ENCODE measurements at places on chromosomes 2 and 18.
A peak's percentile ranks its signal among the peaks of the same experiment; 100 is the strongest.

DNA sequence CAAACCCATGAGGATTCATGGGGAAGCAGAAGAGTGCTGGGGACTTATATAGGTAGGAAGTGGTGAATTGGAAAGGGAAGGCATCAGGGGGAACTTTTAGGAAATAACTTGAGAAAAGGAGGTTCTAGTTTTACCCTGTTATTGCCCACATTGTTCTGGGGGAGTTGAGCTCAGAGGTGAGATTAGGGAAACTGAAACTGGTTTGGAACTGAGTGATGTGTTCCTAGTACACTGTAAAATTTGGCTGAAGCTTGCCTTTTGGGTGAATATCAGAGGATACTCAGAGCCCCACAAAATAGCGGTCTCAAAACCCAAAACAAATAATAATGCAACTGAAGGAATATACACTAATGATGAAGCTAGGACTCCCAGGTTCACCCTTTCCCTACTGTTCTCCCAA lies 39.6 kb upstream of the APOB start:
- no peak overlapping the region for H3K4me3 ChIP-seq
- no peaks in the 10 kb centered on the region for H3K27me3 ChIP-seq
- no peak for DNase-seq
- no peaks in the 10 kb centered on the region for H3K36me3 ChIP-seq
- no peak overlapping the region for H3K27ac ChIP-seq

- DNase-seq: no peak
- peaks cover 11% of the 10 kb centered on the region for H3K4me1 ChIP-seq
- H3K4me3 ChIP-seq: no peak overlapping the region
- H3K27ac ChIP-seq: no peak overlapping the region
Measured at GRCh38 chr2:130154773-130155765, 10.2 kb upstream of the CCDC74B start.

DNA sequence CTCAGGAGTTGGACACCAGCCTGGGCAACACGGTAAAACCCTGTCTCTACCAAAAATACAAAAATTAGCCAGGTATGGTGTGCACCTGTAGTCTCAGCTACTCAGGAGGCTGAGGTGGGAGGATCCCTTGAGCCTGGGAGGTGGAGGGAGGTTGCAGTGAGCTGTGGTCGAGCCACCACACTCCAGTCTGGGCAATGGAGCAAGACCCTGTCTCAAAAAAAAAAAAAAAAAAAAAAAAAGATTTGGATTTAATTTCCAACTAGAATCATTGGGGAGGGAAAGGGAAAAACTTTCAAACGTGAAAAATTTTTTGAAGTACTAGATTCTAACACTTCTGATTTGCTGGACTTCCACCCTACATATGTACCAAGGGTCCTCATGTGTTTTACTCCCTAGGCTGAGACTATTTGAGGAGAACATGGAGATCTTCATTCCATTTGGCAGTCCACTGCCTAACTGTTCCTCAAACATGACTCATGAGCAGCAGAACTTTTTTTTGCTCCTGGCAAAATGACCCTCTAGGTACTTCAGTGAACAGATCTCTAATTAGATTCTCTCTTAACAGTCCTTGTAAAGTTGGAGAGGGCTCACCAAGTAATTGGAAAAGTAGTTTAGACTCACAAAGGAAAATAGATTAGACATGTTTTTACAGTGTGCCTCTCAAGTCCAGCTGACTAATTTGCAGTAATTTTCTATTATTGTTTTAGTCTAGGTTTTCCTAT lies 267.6 kb downstream of the METTL4 start:
- no peak overlapping the region for H3K27ac ChIP-seq
- no peak overlapping the region for H3K4me3 ChIP-seq
- peaks cover 57% of the 10 kb centered on the region for H3K27me3 ChIP-seq
- H3K36me3 ChIP-seq: no peaks in the 10 kb centered on the region
- no peak for DNase-seq

DNA sequence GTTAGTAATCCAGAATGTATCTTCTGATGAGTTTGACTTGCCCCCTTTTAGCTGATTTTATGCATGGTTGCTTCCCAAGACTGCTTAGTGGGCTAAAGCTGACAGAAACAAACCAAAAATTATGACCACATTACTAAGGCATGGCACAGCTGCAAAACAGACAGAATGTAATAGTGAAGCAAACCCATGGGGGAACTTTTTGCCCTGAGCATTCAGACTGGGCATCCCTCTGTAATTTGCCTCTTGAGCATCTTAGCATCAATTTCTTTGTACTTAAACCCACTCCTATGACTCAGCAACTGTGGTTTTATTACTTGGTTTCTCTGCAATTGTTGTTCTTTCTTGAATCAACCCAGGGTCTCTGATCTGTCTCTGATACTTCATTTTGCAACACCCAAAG lies 487.3 kb upstream of the DCC start:
- no peaks in the 10 kb centered on the region for H3K27me3 ChIP-seq
- no peak for DNase-seq
- H3K4me3 ChIP-seq: no peak overlapping the region
- no peaks in the 10 kb centered on the region for H3K36me3 ChIP-seq
- no peaks in the 10 kb centered on the region for H3K4me1 ChIP-seq

GRCh38 chr18:46843372-46843771 lies 73.9 kb downstream of the PIAS2 start:
- H3K4me3 ChIP-seq: no peak overlapping the region
- peaks cover 13% of the 10 kb centered on the region for H3K36me3 ChIP-seq
- H3K27ac ChIP-seq: no peak overlapping the region
- H3K27me3 ChIP-seq: no peaks in the 10 kb centered on the region
- H3K4me1 ChIP-seq: no peaks in the 10 kb centered on the region

DNA sequence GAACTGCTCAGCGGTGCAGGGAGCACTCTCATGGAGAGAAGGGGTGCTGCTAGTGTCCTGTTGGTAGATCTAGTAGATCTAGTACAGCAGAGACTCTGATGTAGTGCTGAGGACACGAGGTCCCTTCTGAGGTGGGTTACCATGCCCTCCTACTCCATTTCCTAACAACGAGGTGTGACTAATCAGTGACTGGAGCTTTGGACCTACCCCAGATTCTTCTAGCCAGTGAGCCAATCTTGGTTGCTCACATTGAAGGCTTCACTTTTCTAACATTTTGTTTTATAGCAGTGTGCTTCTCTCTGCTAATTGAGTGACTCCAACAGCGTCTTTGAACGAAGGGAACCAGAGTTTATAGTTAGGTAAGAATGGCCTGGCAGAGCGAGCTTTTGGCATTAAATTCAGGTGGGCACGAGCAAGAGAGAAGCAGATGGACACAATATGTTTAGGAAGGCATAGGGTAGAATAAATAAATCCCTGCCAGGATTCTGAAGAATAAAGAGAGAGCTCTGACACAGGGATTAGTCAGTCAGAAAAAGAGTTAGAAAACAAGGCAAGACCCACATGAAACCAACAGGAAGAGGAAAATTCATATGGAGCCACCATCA lies 306.0 kb upstream of the RAB12 start:
- DNase-seq: no peak
- no peak overlapping the region for H3K27ac ChIP-seq
- no peaks in the 10 kb centered on the region for H3K36me3 ChIP-seq
- no peak overlapping the region for H3K4me3 ChIP-seq
- H3K4me1 ChIP-seq: no peaks in the 10 kb centered on the region

GRCh38 chr2:189527041-189527750 lies 53.4 kb downstream of the SLC40A1 start:
- H3K27me3 ChIP-seq: peaks cover 37% of the 10 kb centered on the region
- H3K36me3 ChIP-seq: peaks cover 2% of the 10 kb centered on the region
- no peaks in the 10 kb centered on the region for H3K4me1 ChIP-seq
- H3K4me3 ChIP-seq: no peak overlapping the region

DNA sequence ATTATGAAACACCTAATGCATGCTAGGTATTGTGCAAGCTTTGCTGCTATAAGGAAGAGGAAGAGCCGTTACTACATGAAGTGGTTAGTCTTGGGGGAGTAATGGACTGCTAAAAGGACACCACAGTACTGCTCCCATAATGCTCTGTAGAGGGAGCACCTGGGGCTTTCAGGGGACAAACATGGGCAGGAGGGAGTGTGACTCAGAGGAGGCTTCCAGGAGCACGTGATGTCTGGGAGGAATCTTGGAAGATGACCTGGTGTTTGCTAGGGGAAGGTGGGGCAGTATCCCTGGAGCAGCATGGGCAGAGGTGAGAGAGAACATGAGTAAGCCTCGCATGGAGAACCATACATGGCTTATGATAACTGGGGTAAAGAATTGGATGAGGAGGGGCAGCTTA lies 18.8 kb downstream of the MAPK4 start:
- H3K4me1 ChIP-seq: no peaks in the 10 kb centered on the region
- DNase-seq: no peak
- no peak overlapping the region for H3K27ac ChIP-seq
- H3K36me3 ChIP-seq: no peaks in the 10 kb centered on the region
- peaks cover 26% of the 10 kb centered on the region for H3K27me3 ChIP-seq

GRCh38 chr2:219281588-219281987 lies 2.4 kb downstream of the DNAJB2 start:
- no peak overlapping the region for H3K27ac ChIP-seq
- peak overlapping the region; percentile 4 for H3K4me3 ChIP-seq
- peaks cover 42% of the 10 kb centered on the region for H3K36me3 ChIP-seq
- DNase-seq: no peak
- H3K4me1 ChIP-seq: peaks cover 44% of the 10 kb centered on the region

DNA sequence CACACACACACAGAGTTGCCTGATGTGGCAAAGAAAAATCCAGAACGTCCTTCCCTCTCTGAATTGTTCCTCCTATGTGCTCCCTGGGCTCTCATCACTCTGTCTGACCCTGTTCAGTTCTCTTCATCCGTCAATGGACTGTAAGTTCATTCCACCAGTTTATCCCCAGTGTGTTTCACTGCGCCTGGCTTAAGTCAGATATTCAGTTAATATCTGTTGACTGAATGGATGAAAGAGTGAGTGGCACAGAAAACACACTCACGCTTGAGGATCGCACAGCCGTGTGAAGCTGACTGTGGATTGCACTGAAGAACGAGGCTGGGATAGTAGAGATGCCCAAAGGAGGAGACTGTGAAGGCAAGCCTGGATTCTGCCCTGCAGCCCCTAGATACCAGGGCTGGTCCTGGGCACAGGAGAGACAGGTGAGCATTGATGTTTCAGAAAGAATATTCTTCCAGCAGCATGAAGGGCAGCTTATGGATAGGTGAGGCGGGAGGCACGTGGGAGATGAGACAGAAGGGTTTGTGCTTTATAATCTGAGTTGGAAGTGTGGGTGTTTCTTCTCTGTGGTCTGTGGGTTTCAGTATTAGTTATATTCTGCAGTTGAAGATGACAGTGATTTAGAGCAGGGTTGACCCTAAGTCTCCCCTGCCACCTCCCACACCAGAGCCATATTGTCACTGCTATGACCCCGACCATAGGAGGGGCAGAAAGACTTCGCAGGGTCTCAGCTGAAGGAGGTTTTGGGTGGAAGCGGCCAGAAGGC lies 129.9 kb downstream of the SOCS6 start:
- H3K36me3 ChIP-seq: no peaks in the 10 kb centered on the region
- DNase-seq: no peak
- H3K27ac ChIP-seq: no peak overlapping the region
- no peak overlapping the region for H3K4me3 ChIP-seq
- H3K4me1 ChIP-seq: no peaks in the 10 kb centered on the region

DNA sequence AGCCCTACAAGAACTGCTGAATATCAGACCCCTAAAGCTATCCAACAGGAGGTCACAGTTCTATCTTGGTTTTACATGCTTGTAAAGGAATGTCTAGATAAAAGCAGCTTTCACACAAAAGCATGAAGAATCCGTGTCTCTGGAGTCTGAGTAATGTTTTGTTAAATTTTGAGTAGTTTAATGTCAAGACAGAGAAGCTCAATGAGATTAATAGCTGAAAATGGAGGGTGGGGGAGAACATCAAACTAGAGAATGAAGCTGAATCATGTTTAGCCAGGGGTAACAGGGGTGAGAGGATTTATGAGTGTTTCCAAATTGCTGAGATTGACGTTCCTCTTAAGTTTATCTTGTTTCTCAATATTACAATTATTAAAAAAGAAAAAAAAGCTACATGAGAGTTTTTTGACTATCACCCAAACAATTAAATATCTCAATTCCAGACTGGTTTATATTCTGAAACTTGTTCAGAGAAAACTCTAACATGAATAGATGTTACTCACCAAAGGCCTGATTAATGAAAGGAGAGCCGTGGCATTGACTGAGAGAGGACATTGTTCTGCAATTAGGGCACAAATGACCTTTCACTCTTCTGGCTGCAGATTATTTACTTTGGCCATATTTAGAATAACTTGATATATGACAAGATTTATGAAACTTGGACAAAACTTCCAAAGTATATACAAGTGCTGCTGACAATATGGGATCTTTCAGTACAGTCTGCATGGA lies 266.4 kb upstream of the ETAA1 start:
- no peaks in the 10 kb centered on the region for H3K36me3 ChIP-seq
- H3K4me3 ChIP-seq: no peak overlapping the region
- no peak overlapping the region for H3K27ac ChIP-seq
- no peaks in the 10 kb centered on the region for H3K27me3 ChIP-seq
- no peaks in the 10 kb centered on the region for H3K4me1 ChIP-seq

DNA sequence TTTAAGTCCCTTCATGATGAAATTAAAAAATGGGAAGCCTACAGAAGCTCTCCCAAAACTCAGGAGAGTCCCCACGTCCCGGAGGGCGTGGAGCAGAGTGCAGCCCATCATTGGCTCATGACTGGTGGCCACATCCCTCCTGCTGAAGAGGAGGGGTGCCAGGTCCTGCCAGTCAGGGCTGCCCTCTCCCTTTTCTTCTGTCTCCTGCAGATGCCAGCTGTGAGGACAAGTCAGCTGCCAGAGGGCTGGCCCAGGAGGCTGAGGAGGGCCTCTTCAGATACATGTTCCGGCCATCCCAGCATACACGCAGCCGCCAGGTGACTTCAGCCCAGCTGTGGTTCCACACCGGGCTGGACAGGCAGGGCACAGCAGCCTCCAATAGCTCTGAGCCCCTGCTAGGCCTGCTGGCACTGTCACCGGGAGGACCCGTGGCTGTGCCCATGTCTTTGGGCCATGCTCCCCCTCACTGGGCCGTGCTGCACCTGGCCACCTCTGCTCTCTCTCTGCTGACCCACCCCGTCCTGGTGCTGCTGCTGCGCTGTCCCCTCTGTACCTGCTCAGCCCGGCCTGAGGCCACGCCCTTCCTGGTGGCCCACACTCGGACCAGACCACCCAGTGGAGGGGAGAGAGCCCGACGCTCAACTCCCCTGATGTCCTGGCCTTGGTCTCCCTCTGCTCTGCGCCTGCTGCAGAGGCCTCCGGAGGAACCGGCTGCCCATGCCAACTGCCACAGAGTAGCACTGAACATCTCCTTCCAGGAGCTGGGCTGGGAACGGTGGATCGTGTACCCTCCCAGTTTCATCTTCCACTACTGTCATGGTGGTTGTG lies 2.6 kb downstream of the INHA start:
- DNase-seq: no peak
- H3K4me1 ChIP-seq: no peaks in the 10 kb centered on the region
- H3K27ac ChIP-seq: no peak overlapping the region
- no peak overlapping the region for H3K4me3 ChIP-seq
- peaks cover 65% of the 10 kb centered on the region for H3K27me3 ChIP-seq

Data from central memory CD8-positive, alpha-beta T cell (primary cell).